ENCODE measurements at places on chromosomes 3 and 15.
A peak's percentile ranks its signal among the peaks of the same experiment; 100 is the strongest.

DNA sequence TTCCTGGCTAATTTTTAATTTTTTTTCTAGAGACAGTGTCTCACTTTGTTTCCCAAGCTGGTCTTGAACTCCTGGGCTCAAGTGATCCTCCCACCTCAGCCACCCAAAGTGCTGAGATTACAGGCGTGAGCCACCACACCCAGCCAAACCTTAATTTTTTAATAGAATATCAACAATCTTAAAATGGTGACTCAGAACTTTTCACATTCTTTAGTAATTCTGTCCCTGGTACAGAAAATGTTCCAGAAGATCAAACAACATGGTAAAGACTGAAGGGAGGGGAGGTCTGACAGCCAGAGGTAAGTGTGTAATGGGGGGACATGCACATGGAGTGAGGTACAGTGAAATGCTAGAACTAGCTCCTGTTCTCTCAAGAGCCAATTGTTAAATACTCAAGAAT, 38.2 kb downstream of the DNAH12 start:
- no peak for DNase-seq

DNA sequence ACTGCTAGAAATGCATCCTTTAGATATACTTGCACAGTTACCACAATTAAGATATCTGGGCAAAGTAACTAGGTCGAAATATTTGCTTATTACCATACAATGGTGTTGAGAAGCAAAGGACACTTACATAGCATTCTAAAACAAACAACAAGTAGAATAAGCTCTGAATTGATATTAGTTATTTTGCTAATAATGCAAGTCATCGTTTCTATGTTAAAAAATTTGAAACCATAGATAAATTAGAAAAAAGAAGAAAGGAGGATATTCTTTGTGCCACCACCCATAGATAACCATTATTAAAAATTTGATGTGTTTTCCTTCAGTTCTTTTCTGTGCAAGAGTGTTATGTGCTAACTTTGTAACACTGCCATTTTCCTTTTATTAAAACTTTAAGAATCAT, 435.3 kb downstream of the RBMS3 start:
- DNase-seq = no peak

GRCh38 chr3:57279685-57280084, 12.8 kb downstream of the ASB14 start:
- no peak for DNase-seq

GRCh38 chr15:44554934-44555723, 18.2 kb downstream of the EIF3J start:
- DNase-seq = no peak

GRCh38 chr3:126152901-126153694, 27.3 kb downstream of the ALDH1L1 start:
- no peak for DNase-seq

- DNase-seq = peak; percentile 50
Observed at GRCh38 chr3:140128217-140128616, 193.2 kb downstream of the CLSTN2 start.

DNA sequence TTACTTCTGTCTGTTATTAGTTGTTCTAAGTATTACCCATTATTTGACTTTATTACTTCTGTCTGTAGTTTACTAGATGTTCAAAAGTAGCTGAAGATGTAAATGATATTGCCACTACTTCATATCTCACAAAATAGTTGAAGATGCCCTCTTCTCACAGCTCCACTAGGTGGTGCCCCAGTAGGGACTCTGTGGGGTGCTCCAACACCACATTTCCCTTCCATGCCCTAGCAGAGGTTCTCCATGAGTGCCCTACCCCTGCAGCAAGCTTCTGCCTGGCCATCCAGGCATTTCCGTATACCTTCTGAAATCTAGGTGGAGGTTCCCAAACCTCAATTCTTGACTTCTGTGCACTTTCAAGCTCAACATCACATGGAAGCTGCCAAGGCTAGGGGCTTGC, 80.8 kb downstream of the KCNH8 start:
- no peak for DNase-seq

GRCh38 chr15:92591275-92591674, 64.3 kb downstream of the FAM174B start:
- no peak for DNase-seq

GRCh38 chr3:133832802-133833144, 27.2 kb downstream of the SRPRB start:
- DNase-seq = no peak

- no peak for DNase-seq
Observed at GRCh38 chr3:123760817-123761216, 123.3 kb downstream of the MYLK start.

DNA sequence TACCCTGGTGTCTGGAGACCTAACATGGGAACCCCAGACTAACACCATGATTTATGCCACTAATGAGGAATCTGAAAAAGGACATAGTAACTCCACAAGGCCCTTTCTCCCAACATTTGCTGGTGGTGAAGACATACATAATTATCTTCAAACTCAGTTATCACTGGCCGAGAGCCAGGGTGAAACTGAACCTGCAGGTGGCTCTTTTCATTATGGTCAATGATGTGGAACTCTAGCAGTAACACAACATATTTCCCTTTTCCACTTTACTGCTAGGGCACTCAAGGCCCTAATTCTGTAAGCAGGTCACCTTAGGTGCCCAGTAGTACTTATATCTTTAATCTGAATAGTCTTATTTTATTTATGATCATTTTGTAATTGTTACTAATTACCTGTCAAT, 326.4 kb upstream of the SATB1 start:
- no peak for DNase-seq

- no peak for DNase-seq
Observed at GRCh38 chr3:109683746-109684145, 346.4 kb upstream of the DPPA4 start.

DNA sequence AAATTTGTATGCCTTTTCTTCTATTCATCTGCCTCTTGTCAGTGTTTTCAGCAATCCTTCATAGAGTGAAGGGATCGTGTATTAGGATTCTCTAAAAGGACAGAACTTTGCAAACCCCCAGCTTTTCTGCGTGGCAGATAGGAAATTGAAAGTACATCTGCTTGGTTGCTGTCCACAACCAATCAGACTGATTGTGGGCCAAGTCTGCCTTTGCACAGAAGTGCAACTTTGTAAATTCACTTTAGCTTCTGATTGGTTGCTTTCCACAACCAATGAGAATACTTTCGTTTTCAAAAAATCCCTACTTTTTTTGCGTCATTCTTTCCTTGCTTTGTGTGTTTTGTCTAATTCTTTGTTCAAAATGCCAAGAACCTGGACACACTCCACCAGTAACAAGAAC, 847.4 kb downstream of the FHIT start:
- DNase-seq = no peak

- DNase-seq = no peak
Observed at GRCh38 chr3:186149319-186149960, 40.6 kb upstream of the ETV5 start.

DNA sequence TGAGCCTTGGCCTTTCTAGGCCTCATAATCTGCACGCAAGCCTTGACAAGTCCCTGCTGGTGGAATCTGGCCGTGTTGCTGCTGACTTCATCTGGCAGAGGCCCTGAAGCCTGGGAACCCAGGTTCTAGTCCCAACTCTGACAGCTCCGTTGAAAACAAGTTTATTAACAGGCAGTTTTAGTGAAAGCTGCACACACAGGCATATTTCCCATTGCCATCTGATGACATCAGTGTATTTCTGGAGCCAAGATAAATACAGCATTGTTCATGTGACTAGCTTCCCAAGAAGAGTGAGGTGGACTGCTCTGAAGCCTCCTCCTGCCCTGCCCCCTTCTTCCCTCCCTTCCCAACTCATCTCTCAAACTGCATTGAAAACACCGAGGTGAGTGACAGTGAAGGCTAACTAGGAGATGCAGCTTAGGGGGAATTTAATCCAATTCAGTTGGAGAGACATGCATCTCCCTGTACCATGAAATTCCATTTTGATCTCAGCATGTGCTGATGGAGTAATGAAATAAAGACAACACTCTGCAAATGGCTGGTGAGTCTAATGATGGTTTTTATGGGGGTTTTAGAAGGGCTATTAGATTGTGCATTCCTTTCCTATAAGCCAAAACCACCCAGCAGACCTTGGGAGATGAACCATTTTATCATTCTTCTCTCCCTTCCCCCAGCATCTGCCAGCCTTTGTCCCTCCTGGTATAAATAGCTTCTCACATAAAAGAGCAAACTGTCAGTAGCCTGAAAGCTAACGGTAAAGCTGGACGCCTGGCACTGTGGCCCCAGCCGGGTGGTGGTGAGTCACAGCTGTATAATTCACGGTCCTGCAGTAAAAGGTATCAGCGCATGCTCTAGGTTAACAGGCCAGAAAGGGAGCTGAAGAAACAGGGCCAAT, 38.0 kb downstream of the PRICKLE2 start:
- no peak for DNase-seq

- no peak for DNase-seq
Observed at GRCh38 chr3:134425943-134426342, 51.7 kb upstream of the AMOTL2 start.

- no peak for DNase-seq
Observed at GRCh38 chr3:74992898-74993297, 378.4 kb upstream of the CNTN3 start.

DNA sequence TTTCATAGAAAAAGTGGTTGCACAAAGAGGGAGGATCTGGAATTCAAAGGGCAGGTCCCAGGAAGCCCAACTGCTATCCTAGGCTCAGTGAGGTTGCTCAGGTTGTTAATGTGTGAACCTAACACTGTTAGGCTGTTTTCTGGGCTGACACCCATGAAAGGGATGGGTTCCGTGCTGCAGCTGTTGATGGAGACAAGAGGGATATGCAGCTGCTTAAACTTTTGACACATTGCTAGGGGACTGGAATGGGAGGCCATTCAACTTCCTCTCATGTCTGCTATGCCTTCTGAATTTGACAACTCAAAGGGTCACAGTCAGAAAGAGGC, 198.0 kb upstream of the NR2E3 start:
- no peak for DNase-seq

GRCh38 chr3:69880069-69880640, 119.4 kb upstream of the SAMMSON start:
- no peak for DNase-seq

DNA sequence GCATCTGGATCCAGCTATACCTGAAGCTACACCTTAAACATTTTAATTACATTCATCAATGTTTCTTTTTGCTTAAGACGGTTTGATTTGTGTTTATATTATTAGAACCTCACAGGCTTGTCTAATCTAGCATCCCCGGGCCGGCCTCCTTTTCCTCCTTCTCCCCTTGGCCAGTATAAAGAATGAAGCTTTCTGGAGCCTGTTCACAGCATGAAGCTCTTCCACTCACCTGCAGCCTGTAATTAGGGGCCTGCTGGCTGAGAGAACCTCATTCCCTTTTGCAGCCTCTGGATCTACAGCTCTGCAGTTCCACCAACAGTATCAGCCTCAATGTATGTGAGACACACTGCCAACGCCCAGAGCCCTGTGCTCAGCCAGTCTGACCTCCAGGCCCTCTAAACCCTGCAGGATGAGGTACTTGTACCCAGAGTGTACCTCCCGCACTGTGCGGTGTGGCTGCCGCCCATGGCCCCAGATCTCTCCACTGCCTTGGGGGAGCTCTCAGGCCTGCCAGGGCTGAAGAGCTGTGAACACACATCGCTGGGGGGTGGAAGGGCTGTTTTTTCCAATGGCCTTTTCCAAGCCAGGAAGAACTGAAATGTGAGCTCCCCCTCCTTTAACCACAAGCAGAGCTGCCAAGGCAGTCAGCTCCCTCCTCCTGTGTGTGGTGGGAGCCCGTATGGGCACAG, 114.7 kb upstream of the ALDH1A3 start:
- DNase-seq = peak; percentile 17

GRCh38 chr3:146326875-146327543, 76.1 kb upstream of the PLSCR4 start:
- DNase-seq = no peak

DNA sequence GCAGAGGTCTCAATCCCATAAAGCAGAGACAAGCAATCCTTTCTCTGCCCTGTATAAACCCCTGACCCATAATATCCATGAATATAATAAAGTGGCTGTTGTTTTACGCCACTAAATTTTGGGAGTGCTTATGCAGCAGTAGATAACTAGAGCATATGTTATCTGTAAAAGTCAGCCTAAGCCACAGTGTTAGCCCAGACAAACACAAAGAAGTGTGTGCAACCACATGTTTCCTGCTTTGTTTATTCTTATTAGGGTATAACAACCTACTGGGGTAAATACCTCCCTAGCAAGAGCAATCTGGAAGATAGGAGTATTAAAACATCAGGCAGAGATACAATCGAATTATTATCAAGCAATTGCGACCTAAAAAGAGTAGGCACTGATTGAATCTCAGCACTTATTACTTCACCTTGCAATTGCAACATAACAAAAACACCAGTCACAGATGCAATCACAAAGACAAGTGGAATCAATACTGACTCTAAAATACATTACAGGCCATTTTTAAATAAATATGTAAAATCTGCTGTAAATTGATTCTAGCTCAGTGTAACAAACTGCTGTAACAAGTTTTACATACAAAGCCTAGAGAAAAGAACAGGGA, 94.6 kb upstream of the UBE2E2 start:
- no peak for DNase-seq

- no peak for DNase-seq
Observed at GRCh38 chr3:194284351-194284750, 66.8 kb downstream of the CPN2 start.

GRCh38 chr3:157030712-157031111, 129.2 kb downstream of the CCNL1 start:
- no peak for DNase-seq

- DNase-seq = no peak
Observed at GRCh38 chr3:169964176-169964575, 2.4 kb upstream of the SEC62 start.

GRCh38 chr3:17013050-17013449, 128.3 kb downstream of the PLCL2 start:
- no peak for DNase-seq

DNA sequence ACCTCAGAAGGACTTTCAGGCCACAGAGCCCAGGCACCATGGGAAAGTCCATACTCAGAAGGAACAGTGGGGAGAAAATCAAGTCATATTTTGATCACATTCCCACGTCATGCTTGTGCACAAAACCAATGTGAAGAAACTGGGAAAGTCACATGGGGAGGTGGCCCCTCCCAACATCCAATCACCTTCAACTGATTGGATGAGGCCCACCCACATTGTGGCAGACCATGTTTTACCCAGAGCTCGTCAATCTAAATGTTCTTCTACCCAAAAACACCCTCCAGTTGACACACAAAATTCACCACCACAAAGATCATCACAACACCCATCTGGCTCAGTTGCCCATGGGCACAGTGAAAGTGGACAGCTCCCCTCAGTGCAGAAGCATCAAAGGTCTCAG, 248.2 kb upstream of the IGF1R start:
- DNase-seq = no peak

DNA sequence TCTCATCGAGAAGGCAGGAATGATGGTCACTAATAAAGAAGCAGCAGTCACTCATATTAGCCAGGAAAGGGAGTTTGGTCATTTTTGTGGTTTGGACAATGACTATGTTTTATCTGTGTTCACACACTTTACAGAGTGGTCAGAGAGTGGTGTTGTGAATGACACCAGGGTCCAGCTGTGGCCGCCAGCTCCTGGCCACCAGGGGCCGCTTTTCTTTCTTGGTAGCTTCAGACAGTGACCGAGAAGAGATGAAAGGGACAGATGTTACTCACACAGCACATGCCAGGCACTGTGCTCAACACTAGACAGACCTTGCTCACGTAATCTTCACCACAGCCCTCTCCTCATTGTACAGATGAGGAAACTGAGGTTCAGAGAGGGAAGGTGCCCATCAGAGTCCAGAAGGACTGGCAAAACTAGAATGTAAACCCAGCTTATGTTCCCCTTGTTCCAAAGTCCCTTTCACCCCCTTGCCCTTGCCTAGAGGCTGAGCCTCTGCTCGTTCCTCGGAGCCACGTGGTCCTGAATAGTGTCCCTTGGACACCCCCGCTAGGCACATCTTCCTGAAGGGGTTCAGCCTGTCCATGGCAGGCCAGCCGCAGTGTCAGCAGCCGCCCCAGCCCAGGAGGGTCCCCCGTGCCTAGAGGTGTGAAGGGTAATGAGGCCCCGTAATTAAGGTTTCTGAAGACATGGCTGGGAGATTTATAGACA, 55.6 kb downstream of the CYP11A1 start:
- no peak for DNase-seq

Data from NCI-H2081 treated with DMSO at 0.1 percent for 48 hours (cell line).